Heart left ventricle (tissue), 16 donors: ENCODE measurements at places on chromosomes 16 and 17. TPM values are rescaled to one million over a fixed set of nuclear protein-coding genes. Genes with fewer than 3 reads are reported as not detected.

Gene NLRC5
- 11.8 TPM for polyA plus RNA-seq

Gene TOP2A
- polyA plus RNA-seq, result 0.28 TPM

Gene RSKR
- 3.9 TPM for polyA plus RNA-seq

Gene COPZ2
- 13.2 TPM for polyA plus RNA-seq

Gene EXOC3L1
- polyA plus RNA-seq, result 7.0 TPM

Gene SLFN12L
- polyA plus RNA-seq, result 0.69 TPM

Gene RNF222
- not detected for polyA plus RNA-seq

Gene CRHR1
- polyA plus RNA-seq, result not detected

Gene ALDH3A1
- polyA plus RNA-seq, result not detected
